WERI-Rb-1 (cell line): ENCODE measurements at places on chromosomes 1 and 21.

DNA sequence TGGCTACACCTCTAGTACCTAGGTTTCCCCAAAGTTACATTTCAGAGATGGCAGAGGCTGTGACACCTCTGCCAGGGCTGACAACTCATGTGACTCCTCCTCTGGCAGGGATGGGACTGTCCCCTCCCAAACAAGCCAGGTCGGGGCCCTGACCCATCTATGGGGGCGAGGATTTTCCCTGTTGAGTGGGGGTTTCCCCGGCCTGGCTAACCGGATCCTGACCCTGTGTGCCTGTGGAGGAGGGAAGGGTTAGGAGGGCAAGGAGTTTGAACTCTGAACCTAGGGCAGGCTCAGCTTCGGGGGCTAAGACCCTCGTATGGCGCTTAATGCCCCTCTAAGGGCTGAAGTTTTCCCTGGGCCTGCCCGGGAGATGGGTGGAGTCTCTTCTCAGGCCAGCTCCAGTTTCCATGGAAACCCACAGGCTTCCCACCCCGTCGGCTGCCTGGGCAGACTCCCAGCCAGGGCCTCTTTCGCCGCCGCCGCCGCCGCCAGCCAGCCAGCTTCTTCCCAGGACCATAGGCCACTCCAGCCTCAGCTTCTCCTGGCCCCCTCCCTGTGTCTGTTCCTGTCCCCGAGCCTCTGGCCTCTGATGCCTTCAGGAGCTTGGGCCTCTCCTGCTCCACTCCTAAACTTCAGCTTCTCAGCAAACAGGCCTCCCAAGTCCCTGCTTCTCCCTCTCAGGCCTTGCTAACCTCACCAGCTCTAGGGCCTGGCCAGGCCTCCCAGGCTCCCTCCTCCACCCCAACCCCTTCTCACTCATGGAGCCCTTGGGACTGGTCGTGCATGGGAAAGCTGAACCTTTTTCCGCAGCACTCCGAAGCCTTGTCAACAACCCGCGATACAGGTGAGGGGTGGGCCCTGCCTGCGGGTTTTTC lies at the start of gene BTBD19:
Gene BTBD19 (plus strand): TSS at position 461 of the 875 bp plus-strand sequence. CDS start 298 bp downstream, at position 759.
- no peak for DNase-seq

- DNase-seq: peak; percentile 19
Observed at GRCh38 chr1:184191181-184191621, 139.7 kb downstream of the TSEN15 start.

DNA sequence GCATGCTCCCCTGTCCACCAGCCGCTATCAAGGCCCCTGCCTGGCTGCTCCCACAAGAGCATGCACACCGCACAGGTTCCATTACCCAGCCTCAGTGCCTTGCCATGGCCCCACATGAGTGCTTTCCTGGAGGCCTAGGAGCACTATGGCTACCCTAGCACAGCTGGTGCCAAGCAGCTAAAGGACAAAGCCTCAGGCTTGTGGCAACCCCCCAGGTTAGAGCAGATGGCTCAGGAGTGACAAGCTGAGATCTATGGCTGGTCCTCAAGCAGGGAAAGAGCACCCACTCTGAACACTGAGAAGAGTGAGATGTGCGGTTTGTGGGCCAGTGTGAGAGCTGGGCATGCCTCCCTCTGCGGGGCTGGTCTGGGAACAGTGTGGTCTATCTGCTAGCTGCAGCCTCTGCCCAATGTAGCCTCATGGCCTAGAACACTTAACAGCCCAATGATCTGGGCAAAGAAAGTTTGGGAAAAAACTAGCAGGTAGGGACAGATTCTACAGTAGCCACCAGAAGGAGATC lies 129.8 kb downstream of the VAV3 start:
- no peak for DNase-seq

DNA sequence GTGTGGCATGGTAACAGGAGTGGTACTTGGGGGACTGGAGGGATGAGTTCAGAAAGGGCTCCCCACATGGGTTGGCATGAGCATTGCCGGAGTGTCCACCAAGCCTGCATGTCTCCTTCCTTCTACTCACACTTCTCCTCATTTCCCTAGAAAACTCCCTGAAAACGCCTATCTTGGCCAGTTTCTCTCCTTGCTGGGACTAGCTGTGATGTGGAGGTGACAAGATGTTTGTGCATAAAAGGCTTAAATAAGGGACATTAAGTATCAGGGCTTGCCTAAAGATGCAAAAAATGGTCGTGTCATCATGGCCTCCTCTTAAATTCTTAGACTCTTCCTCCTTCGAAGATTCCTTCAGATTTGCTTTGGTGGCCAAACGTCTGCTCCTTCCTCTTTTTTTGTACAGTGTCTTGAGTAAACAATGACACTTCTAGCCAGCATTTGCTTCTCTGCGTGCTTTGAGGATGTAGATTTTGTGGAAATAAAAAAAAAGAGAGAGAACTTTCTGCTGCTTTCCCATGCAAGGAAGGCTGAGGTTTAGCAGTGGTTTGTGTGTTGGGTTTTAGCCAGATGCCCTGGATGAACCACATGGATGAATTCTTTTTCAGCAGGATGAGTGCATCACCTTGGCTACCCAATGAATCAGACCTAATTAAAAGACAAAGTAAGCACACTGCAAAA lies 239.1 kb upstream of the IRF2BP2 start:
- DNase-seq: no peak

GRCh38 chr21:28235169-28235895 lies 757.3 kb downstream of the LTN1 start:
- peak; percentile 9 for DNase-seq

- DNase-seq: no peak
Observed at GRCh38 chr1:202202500-202203168, 9.0 kb downstream of the LGR6 start.

DNA sequence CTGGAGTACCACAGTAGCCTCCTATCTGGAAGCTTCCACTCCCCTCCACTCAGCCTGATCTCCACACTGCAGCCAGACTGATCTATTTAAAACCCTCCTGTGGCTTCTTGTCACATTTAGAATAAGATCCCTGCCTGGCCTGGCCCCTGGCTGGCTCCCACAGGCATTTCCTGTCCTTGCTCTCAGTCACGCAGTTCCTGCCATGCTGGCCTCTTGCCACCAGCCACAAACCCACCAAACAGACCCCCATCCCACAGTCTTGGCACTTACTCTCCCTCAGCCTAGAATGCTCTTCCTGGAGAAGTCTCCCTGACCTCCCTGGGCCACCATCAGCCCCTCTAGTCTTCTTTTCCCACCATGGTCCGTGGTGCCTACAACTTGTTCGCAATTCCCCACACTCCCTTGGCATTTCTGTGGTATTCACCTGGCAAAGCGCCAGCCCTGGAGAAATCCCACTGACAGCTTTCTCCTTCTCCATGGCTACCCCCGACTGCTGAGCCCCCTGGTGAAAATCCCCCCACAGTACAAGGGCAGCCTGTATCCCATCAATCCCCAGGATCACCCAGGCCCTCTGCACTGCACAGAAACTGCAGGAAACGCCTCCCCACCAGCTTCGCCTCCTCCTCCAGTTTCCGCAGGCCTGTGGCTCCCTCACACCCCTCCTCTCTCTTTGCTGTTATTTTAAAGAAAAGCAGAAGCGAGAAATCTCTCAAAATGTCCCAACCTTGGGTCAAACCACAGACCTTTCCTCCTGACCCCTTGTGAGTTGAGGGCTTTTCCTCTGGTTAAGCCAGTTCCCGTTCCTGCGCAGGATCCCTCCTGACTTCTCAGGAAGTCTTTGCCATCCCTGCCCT lies 94.5 kb downstream of the SYT2 start:
- no peak for DNase-seq

GRCh38 chr1:10915594-10915993 lies 96.9 kb upstream of the TARDBP start:
- DNase-seq: no peak

GRCh38 chr1:34657266-34657665 lies 97.6 kb upstream of the GJB5 start:
- DNase-seq: no peak

- no peak for DNase-seq
Observed at GRCh38 chr1:29629814-29630516, 393.6 kb downstream of the PTPRU start.

DNA sequence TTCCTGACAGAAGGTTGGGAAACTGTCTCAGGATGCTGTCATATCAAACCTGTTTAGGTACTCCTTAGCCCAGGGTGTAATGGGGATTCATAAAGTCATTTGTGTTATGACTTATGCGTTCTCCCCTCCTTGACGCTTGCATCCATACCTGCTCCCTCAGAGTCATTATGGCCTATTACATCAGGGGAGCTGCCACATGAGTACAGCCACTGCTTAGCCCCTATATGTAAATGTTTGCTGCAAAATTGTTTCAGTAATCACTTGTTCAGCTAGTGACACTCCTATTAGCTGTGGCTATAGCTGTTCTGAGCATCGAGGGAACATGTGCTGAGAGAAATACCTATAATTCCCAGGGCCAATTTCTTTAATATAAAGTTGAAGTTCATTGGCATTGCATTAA lies 10.5 kb downstream of the NTNG1 start:
- DNase-seq: no peak

DNA sequence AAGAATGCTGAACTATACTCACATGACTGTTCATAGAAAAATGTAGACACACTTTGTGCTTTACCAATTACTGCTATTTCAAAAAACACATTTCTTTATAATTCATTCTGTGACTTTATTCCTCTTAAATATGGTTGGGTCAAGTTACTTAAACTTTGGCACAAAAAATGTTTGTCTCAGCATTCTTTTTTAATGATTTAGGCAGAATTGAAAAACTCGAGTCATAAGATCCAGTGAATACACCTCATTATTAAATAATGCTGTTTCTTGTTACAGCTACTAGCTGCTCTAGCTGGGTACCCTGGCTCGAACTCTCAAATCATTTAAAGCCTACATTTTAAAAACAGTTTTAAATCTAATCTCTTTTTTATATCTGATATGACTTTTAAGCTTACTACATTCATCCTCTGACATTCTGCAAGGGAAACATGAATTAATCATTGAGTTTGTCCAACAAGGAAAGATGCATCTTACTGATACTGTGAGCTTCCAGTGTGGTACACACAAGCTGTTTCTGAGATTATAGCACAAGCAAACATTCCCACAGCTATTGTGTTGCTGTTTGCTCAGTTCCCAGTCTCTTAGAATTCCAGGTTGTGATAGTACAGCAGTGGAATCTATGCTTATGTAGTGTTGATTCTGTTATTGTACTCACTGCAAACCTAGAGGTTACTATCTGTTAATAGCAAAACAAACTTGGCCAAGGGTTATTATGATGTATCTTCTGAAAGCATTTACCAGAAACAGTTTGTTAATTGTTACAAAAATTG lies 746.5 kb downstream of the USP25 start:
- no peak for DNase-seq

- DNase-seq: no peak
Observed at GRCh38 chr1:91741301-91741700, 144.7 kb downstream of the TGFBR3 start.

DNA sequence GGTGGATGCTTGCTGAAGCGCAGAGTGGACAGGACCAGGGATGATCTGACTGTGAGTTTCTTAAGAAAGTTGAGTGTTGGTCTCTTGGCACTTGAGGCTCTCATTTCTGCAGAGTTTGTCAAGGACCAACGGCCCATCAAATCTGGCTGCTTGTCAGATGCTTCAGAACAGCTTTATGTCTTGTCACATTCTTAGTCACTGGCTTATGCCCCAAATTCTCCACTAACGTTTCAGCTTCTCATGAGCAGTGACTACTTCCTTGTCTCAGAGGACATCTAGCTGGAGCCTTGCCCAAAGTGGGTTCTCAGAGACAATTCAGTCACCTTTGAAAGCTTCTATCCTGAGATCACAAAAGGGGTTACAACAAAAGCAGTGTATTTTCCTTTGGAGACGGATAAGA lies 92.3 kb downstream of the ST6GALNAC5 start:
- no peak for DNase-seq

- no peak for DNase-seq
Observed at GRCh38 chr1:107139833-107140702, 771 bp upstream of the NTNG1 start.

DNA sequence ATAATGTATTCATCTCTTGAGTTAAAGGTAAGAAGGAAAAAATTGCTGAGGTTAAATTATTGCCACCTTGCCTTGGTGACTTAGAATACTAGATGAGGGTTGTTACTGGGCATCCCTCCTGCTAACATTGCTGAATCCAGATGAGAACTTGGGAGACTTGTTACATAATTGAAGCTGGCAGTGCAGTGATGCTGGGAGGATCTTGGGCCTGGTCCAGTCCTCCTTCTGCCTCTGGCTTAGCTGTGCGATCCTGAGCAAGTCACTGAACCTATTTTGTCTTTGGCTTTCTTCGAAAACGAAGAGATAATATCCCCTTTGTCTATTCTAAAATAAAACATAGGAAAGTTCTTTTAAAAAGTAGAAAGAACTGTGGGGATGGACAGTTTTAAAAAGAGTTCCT lies 244.9 kb upstream of the NRIP1 start:
- DNase-seq: no peak

DNA sequence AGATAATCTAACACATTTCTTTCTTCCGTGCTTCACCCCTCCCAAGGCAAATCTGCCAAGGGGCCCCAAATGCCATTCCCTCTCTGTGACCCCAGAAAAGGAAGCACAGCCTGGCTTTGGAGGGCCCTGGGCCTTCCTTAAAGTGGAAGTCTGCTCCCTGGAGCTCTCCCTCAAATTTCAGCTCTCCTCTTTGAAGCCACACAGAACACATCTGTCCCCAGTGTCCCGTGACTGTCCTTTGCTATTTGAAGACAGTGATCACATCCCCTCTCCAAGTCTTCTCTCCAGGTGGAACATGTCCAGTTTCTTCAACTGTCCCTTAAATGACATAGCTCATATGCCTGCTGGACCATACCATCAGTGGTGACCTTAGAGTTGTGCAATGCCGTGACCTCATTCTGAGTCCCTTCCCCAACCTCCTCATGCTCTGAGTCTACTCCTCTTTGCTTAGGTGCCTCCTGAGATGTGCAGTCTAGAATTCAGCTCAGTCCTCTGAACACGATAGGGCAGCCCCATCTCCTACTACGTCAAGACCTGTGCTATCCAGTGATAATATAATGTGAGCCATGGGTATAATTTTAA lies 18.4 kb upstream of the FOXO6 start:
- no peak for DNase-seq

DNA sequence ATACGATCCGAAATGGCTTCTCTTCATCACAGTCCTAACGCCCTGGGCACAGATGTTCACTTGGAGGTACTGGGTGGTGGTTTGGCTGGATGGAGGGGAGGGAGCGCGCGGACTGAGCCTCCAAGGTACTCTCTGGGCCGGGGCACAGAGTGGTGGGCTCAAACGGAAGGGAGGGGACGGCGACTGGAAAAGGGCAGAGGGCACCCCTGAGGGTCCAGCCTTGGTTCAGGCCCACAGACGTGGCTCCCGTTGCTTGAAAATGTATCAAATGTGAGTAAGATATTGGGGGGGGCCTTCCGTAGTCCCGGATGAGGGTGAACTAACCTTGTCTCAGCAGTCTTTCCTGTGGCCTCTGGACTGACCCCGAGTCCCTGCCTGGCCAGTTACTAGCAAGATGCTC lies 463 bp downstream of the IL12RB2 start:
- DNase-seq: no peak

DNA sequence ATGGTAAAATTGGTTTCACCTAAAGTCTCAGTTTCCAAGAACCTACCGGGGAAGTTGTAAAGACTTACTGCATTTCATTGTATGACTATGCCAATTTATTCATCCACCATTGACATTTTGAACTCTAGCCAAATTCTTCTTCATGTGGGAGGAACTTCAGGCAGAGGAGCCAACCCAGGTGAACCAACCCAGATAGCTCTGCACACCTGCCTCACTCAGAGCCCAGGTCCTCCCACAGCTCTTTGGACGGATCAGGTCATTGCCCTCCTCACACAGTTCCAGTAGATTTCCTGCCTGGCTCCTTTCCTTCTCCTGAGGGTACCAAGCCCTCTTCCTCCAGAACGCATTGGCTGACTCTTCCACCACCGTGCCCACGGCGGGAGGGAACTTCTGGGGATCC lies 121.7 kb downstream of the DTL start:
- DNase-seq: no peak

- DNase-seq: no peak
Observed at GRCh38 chr1:27891196-27891889, 19.0 kb downstream of the THEMIS2 start.
